ENCODE measurements at places on chromosomes 7 and 10.

DNA sequence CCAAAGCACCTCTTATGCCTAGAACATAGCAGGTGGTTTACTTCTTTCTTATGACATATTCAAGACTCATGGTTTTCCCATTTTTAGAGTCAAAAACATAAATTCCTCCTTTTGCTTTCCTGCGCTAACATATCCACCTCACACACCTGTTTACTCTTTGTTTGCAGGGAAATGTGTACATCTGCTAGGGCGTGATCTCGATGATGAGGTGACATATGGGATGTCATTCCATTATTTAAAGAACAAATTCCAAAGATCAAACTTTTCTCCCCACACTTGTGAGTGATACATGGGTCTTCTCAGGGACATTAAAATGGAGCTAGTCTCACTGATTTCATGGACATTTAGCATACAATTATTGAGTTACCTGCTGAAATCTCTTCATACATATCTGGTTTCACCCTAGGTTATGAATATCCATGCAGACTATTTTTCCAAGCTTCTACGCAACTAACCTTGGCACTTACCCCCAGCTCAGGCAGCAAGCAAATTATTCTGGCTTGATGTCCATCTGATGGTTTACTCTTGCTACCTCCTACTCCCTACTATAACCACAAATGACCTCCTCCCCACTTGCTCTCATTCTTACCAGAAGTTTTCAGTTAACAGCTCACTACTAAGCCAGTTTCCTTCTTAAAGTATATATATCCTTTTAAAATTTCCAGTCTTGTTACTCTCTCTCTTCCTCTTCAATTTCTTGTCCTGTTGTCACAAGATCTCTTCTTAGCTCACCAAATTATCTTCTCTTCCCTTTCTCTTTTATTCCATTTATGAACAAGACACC lies 208.5 kb downstream of the RNLS start:
- no peak for DNase-seq

DNA sequence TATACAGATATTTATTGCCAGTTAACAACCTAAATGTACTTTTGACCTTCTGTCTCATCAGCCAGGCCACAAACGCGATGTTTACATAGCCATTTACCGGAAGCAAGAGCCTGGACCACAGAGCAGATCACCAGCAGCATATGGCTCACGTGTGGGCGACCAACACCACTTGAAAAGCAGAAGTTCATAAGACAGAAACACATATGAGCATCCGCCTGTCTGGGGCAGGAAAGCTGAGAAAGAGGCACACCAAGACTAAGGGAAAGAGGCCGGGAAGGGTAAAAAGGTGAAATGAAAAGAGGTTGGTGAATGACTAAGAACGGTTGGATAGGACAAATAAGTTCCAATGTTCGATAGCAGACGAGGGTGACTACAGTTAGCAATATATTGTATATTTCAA lies 1.3 kb downstream of the ABCB1 start:
- DNase-seq = no peak

GRCh38 chr10:22460101-22460500 lies 114.8 kb downstream of the SPAG6 start:
- no peak for DNase-seq

DNA sequence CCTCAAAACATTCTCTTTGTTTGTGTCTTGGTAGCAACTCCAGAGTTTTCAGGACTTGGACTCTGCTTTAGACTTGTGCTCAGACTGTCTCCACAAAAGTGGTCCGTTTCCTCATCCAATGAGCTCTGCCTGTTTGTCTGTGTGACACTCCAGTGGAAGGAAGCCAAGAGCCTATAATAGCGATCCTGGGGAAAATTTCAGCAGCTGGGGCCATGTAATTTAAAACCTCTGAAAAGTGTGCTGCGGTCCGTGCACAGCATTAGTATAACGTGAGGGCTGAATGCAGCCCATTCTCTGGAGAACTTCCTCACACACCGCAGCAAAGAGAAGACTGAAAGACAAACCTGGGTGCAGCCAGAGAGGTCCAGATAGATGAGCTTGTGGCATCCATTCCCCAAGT lies at the start of gene LRRC17:
Gene LRRC17 (plus strand): TSS at position 259 of the 400 bp plus-strand sequence. CDS start 20,914 bp downstream, outside the sequence.
- DNase-seq = no peak

DNA sequence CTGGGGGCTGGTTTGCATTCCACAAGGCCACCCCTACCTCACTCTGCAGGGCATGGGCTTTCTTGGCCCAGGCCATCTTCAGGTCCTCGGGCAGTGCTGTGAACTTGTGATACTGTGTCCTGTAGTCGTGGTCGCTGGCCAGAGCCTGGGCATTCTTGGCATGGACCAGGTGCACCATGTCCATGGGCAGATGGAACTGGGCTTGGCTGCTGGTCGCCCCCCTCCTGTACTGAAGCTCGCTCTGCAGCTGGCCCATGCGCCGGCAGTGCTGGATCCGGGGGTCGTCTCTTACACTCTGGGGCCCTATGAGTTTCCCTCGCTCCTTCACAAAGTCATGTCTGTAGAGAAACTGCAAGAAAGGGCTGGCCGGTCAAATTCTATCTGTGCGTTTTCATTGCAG lies 51.7 kb downstream of the HABP2 start:
- DNase-seq = no peak

- DNase-seq = no peak
Observed at GRCh38 chr7:120825576-120825975, 32.4 kb downstream of the TSPAN12 start.

GRCh38 chr10:131580076-131580652 lies 268.6 kb upstream of the TCERG1L start:
- DNase-seq = no peak

DNA sequence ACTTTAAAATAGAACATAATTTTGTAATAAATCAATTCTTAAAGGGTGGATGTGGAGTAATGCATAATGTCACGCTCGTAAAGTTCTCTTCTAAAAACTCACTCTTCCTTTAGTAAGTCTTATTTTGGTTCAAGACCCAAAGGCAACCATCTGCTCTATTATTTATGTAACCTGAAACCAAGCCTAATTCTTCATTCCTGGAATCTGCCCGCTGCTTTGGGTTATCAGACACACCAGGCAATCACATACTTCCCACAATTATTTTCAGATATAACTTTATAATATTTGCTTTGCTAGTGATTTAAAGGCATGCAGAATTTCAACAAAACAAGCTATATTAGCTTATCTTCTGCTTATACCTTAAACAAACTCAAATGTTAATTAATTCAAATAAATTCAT lies 39.0 kb downstream of the RAB11FIP2 start:
- no peak for DNase-seq

GRCh38 chr10:96309628-96310320 lies 5.5 kb downstream of the DNTT start:
- no peak for DNase-seq

- no peak for DNase-seq
Observed at GRCh38 chr10:45075826-45076380, 75.2 kb downstream of the ZNF22 start.

DNA sequence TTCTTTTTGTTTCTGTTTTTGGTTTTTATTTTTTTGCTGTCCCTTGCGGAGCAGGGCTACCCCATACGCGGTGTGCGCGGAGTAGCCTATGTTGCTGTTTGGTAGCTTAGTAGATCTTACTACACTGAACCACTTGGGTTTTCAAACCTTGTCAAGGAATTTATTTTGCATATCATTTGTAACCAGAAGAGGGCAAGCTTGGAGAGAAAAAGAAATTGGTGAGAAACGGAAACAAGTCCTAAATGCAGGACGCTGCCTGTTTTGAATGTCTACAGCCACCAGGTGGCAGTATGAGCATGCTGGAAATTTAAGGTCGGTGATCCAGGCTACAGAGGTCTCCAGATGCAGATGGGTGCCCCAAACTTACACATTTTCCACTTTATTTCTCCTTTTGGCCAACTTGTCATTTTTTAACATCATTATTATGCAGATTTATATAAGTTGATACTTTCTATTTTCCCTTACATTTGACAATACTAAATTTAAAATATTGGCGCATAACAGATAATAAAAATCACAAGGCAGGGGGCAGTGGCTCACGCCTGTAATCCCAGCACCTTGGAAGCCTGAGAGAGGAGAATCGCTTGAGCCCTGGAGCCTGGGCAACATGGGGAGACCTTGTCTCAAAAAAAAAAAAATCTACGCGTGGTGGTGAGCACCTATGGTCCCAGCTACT lies 15.3 kb upstream of the TRA2A start:
- peak; percentile 63 for DNase-seq

GRCh38 chr7:130917669-130918128 lies 183.7 kb upstream of the KLF14 start:
- DNase-seq = no peak

DNA sequence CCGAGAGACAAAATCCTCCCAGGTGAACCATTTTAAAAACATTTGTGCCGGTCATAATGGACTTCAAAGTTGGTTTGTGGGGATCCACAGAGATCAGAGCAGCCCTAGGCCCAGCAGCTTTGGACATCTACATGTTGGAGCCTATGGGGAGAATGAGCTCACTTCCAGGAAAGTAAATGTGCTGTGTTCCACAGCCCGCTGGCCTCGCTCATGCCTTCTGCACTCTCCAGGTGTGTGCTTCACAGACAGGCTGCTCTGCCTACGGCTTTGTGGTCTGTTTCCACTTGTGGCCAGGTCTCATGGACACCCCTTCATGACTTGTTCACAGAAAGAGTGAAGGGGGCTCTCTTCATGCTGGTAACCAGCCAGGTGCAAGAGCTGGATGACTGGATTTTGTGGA lies 141.6 kb downstream of the ADARB2 start:
- DNase-seq = no peak

DNA sequence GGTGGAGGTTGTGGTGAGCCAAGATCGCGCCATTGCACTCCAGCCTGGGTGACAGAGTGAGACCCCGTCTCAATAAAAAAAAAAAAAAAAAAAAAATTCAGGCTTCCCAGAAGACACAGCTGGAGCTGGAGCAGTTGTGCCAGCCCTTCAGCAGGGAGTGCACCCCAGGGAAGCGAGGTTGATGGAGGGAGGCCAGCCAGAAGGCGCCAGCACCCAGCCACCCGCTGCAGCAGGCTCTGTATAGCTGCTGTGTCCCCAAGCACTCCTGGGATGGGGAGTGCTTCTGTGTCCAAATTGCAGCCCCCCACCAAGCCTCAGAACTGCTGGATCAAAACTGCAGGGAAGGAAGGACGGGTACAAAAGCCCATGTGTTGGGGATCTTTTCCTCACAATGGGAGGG lies 47.8 kb downstream of the COBL start:
- no peak for DNase-seq

DNA sequence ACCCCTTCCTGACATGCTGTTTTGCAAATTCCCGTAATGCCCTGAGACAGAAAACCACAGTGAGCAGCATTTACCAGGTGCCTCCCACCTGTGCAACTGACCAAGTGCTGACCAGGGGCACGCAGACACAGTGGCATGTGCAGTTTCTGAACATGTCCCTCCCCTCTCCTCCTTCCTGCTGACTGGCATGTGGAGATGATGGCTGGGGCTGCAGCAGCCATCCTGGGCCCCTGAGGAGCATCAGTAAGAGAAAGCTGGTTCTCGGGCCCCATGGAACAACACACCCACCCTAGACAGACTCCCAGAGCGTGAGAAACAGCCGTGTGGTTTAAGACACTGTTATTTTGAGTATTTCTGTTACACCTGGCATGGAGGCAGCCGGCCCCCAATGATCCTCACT lies 66.2 kb upstream of the PDGFA start:
- DNase-seq = no peak

- no peak for DNase-seq
Observed at GRCh38 chr7:38410056-38410455, 136.6 kb upstream of the TARP start.

DNA sequence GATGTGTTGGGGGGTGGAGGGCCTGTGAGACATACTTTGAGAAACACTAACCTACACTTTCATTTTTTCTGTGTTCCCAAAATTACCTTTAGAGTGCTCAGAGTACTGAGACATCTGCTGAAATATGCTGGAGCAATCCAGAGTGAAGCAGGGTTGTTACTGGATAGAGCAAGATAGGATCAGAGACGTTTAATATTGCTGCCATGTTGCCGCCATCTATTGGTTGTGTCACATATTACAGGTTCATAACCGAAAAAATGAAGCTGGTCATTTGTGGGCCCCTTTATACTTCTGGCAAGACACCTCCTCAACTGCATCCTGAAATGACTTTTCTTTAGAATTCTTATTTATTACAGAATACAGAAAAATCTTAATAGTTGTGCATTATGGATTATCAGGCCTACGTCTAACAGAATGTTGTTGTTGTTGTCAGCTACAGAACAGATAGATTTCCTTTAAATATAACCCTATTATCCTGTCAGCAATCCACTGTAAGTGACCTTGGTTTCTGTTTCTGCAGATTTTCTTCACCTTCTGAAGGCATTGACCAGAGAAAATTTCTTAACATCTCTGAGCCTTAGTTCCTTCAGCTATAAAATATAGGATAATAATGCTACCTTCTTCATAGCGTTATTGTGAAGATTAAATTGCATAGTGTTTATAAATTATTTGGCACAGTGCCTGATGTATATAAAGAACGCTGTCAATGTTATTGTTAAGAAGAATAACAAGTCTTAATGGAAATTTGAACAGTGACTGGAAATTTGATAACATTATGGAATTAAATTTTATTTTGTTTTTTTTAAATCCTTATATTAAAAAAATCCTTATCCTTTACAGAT lies 16.2 kb upstream of the DLD start:
- peak; percentile 8 for DNase-seq

GRCh38 chr7:77235276-77235675 lies 35.7 kb upstream of the FGL2 start:
- no peak for DNase-seq

GRCh38 chr7:84637568-84638338 lies 443.2 kb upstream of the SEMA3A start:
- DNase-seq = peak; percentile 9

- DNase-seq = no peak
Observed at GRCh38 chr10:18753312-18753895, 94.2 kb downstream of the ARL5B start.

- DNase-seq = no peak
Observed at GRCh38 chr10:70810967-70811366, 4.8 kb upstream of the SGPL1 start.

DNA sequence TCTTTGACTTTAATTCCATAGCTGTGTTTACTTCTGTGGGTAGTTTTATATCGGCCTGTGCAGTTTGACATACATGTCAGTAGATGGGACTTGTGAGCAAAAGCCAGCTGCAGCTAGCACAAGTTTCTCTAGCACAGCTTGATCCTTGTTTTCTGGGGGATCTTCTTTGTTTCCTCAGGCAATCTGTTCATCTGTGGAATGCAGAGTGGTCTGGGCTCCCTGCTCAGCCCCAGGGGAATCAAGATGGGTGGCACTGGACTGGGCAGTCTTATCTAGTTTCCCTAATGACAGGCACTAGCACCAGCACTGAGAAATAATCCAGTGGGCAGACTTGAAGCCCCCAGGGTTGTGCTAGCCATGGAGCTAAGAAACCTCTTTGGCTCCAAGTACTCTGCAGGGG lies 40.8 kb downstream of the CYP2C19 start:
- DNase-seq = no peak
